ENCODE measurements at places on chromosomes 13 and 19.

DNA sequence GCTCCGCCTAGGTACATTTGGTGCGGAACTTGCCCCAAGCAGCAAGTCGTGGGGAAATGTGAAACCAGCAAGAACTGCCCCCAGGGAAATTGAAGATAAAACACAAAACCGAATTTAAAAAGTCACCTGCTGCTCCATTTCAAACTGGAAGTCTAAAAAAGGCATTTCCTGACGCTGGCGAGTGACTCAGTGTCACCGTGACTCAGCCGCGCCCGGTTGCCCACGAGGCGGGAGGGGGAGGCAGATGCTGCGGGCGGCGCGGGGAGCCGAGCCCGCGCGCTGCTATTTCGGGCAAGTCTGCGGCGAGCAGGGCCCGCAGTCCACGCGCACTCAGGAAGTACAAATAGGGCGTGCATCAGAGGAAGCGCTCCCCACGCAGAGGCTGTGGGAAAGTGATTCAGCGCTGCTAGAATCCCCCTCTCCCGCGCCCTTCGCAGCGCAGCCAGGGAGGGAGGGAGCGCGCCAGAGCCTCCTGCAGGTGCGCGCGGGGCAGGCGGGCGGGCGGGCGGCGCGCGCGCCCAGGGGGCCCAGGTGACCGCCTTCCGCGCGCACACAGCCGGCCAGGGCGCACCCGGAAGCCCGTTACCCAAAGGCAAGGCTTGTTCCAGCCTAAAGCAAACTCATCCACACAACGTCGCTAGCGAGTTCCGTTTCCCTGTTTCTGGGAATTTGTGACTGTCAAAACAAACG lies 168.8 kb downstream of the COL4A1 start:
- peak; percentile 13 for DNase-seq

- DNase-seq = no peak
These were observed 27.4 kb upstream of the DCLK1 start for GRCh38 chr13:36158611-36159010.

- DNase-seq = no peak
These were observed 1692.0 kb downstream of the SLITRK5 start for GRCh38 chr13:89363144-89363543.

DNA sequence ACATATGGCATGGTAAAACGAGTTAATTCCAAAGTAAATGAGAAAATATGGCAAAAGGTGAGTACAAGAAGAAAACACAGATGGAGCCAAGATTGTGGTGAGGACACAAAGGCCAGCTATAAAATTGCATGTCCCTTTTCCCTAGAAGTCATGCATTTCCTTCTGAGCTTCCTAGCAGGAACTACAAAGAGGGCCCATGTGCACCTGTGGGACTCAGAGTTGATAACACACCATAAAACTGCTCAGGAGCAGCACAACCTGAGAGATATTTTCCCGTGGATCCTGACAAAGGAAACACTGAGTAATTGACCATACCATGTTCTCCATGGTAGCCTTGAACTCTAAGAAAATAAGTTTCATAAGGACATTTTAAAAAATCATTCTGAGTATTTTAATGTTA lies 228.3 kb downstream of the DLEU7 start:
- DNase-seq = no peak

- DNase-seq = no peak
These were observed 3.7 kb downstream of the CALM3 start for GRCh38 chr19:46604781-46605355.

- DNase-seq = no peak
These were observed 105.8 kb downstream of the SOX1 start for GRCh38 chr13:112172641-112173251.

DNA sequence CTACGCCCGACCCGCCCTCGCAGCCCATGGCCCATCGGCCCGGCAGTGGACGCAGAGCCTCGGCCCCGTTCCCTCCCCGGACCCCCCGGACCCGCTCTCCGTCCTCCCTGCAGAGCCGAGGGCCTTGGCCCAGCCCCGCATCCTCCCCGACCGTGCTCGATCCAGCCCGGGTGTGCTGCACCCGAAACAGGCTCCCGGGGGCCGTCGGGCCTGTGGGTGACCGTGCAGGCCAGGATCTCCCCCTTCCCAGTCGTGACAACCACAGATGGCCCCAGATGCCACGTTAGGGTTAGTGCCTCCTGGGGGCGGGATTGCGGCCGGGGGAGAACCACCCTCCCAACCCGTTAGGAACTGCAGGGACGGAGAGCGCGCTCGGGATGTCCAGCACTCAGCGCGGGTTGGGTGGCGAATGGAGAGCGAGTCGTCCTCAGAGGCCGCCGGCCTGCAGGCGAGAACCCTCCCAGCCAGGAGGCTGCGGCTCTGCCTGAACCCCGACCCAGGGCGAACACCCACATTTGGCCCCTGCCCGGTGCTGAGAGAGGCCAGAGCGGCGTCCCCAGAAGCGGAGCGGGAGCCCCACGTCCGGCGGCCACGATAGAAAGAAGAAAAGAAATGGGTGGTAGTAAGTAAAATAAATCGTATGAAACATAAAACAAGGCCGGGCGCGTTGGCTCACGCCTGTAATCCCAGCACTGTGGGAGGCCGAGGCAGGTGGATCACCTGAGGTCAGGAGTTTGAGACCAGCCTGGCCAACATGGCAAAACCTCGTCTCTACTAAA lies 6.7 kb upstream of the MADCAM1 start:
- DNase-seq = no peak

DNA sequence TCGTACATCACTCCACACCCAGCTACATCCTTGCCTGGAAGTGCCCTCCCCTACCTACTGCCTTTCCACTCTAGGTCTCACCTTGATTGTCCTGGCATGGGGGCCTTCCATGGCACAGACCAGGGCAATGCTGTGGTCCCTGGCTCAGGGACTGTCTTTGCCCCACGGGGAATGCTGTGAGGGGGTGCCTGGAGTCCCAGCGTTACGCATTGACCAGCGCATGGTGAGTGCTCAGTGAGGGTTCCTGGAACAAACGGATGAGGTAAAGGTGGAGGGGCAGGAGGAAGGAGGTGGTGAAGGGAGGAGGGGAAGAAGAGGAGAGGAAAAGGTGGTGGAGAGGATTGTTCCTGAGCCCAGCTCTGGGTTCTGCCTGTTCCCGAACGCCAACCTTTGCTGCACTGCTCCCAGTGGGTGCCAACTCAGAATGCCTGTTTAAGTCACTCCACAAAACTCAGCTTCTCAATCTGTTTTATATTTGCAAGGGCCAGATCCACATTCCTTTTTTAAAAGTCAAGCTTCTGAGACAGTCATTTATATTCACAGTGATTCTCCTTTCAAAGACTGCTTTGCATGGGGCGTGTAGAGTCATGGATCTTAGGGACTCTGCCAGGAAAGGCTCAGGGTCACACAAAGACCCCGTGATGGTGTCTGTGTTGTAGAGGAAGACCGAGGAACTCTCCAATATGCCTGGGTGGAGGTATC lies 40.8 kb downstream of the CHST8 start:
- no peak for DNase-seq

DNA sequence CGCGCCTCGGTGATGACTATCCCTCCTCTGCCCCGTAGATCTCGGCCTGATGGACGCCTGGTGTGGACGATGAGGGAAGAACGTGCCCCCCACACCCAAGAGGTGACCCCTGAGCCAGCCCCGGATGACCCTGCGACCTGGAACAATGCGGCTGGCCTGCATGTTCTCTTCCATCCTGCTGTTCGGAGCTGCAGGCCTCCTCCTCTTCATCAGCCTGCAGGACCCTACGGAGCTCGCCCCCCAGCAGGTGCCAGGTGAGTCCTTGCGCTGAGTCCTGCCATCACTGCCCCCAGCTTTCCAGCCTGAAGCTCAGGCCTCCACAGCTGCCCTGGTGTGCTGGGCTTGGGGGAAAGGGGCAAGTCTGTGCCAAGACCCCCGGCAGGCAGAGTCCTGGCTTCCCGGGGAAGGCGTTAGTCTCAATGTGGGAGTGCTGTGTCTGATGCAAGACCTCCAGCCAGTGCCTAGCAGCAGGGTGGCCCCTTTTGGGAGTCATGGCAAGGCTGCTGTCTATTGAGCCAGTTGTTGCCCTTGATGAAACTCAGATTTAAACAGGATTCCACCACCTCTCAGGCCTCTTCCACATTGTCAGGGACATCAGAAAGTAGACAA lies 67.5 kb downstream of the CHST8 start:
- DNase-seq = no peak

DNA sequence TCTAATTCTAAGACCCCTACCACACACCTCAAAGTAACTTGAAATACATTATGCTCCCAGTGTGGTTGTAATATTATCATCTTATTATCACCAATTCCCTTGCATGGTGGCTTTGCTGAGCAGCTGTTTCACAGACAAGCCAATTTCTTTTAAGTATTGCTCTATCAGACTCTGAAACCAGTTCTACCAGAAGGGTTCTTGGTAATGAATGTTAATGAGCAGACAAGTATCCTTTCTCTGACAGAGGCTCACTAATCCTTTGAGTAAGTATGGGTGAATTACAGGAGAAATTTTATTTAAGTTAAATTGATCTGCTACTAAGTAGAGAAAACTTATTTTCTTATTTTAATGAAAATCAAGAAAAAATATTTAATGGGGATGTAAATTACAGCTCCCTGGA lies 326.0 kb downstream of the GPC6 start:
- no peak for DNase-seq

GRCh38 chr13:74316547-74316946 lies 182.3 kb upstream of the KLF12 start:
- no peak for DNase-seq

DNA sequence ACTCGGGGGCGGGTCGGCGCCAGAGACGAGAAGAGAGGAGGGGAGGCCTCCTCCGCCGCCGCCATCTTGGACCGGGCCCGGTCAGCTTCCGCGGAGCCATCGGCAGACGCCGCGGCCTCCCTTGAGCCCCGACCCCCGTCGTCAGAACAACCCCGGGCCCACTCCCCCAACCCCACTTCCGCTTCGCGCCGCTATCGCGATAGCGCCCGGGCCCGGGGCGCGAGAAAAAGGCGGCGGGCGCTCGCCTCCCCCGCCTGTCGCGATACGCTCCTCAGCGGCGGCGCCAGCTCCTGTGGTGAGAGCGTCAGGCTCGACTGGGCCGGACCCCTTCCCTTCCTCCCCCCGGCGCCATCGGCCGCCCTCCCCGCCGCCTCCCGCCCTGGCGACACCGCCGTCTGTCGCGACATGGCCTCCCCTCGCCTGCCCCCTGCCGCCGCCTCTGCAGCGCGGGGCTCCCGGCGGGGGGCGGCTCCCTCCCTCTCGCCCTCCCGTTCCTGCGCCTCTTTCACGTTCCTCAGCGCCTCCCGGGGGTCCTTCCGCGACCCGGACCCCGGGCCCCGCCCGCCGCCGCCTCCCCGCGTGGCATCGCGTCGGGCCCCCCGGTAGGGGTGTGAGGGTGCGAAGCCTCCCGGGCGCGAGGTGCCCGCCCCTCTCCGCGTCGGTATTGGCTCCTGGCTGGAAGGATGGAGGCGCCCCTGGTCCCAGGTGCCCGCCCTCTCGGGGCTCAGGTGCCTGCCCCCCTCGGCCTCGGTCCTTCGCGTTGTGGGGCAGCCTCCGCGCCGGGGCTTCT lies at the start of gene CNOT3:
CNOT3 (plus strand) TSS at position 64 of the 790 bp plus-strand sequence. CDS start 5,217 bp downstream, outside the sequence.
- peak; percentile 24 for DNase-seq

- DNase-seq = peak; percentile 96
These were observed at the start of the genes ZNF490 and ZNF791 for GRCh38 chr19:12610540-12611360. Gene ZNF490, minus strand, starts transcription at chr19:12610813. Its CDS starts 133 bp downstream, at chr19:12610680. Gene ZNF791, plus strand, starts transcription at chr19:12610920. Its CDS starts 160 bp downstream, at chr19:12611080.

- peak; percentile 26 for DNase-seq
These were observed 37.7 kb downstream of the GSX1 start for GRCh38 chr13:27830010-27830409.

- DNase-seq = no peak
These were observed 1993.2 kb downstream of the PCDH9 start for GRCh38 chr13:65236841-65237418.

DNA sequence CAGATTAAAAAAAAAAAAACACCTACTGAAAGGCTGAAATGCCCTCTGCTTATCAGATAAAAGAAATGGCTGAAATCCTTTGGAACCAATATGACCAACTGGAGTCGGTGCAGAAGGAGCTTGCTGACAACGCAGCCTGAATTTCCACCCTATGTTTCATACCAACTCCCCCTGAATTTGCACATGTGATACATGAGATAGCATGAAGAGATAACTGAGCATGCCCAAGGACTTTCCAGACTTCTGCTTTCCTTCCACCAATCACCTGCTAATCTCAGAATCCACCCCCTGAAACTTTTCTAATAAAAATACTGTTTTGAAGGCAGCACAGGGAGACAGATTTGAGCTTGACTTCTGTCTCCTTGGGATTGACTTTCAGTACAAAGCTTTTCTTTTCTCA lies 32.2 kb upstream of the WDFY2 start:
- no peak for DNase-seq

DNA sequence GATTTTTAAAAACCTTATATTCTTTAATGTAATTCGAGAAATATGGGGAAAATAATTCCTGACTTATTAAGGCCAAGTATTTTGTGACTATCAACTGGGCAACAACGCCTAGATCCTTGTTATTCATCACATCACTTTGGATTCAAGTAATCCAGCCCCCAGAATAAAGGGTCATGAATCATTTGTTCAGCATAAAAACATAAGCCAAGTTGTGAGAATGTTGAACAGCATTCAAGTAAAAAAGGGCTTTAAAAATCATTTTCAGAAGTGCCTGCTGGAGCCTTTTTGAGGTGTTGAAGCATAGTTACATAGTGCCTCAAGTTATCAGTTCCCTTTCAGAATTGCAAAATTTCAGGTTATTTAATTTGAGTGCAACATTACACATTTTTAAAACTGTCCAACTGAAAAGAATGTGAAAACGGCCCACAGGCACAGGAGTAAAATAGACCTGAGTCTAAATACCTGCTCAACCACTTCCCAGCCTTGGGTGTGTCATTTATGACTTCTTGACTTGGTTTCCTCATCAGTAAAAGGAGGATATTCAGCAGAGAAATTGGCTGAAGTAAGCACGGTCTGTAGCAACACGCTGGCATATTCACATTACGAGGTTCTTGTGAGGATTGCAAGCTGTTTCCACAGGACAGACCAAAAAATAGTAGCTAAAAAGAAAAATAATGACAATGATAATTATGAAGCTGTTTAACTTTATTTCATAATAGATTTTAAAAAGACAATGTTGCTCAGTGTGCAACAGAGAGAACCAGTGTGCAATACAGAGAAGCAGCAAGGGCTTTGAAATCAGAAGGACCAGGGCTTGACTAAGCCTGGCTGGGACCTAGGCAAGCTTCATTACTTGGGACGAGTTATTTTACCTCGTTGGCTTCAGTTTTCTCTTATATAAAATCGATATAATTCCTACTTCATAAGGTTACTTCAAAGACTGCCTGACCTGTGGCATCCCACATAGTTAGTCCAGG lies 56.6 kb downstream of the MBNL2 start:
- DNase-seq = no peak
